Kidney (tissue), 22 donors: ENCODE measurements at places on chromosomes 12 and 14. TPM values are rescaled to one million over a fixed set of nuclear protein-coding genes. Genes with fewer than 3 reads are reported as not detected.
A peak's percentile ranks its signal among the peaks of the same experiment; 100 is the strongest.

GRCh38 chr12:128916425-128916824 lies 63.1 kb downstream of the GLT1D1 start:
- DNase-seq, result no peak

DNA sequence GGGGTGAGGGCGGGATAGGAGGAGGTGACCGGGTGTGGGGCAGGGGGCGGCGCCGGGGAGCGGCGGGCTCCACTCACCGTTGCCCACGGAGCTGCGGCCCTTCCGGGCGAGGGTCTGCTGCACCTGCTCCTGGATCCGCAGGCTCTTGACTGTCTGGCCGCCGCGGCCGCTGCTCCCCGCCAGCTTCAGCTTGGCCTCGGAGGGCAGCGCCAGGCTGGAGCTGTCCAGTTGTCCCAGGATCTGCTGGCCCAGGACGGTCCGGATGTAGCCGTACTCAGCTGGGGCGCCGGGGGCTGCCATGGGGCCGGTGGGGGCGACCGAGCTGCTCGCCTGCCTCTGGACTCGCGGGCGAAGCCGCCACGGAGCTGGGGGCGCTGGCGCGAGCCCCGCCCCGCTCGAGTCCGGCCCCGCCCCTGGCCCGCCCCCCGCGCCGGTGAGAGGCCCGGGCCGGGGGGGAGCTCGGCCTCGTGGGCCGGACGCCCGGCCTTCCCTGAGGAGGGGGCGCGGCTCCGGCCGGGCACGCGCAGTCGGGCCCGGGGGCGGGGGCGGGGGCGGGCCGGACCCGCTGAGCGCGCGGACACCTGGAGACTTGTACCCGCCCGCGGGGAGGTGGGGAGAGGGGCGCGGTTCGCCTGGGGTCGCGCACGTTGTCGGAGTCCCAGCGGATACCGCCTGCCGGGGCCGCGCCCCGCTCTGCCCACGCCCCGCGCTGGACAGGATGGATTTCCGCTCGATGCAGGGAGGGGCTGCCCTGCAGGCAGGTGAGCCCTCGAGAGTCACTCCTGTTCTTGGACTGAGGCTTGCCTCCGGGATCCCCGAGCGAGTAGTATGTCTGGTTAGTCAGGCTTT lies at the start of gene PKP2:
Gene PKP2 (minus strand): TSS at position 346 of the 849 bp plus-strand sequence. CDS start 46 bp downstream, at position 300.
- peak; percentile 94 for DNase-seq

RNU6-8 gene
- not detected for polyA plus RNA-seq

DNA sequence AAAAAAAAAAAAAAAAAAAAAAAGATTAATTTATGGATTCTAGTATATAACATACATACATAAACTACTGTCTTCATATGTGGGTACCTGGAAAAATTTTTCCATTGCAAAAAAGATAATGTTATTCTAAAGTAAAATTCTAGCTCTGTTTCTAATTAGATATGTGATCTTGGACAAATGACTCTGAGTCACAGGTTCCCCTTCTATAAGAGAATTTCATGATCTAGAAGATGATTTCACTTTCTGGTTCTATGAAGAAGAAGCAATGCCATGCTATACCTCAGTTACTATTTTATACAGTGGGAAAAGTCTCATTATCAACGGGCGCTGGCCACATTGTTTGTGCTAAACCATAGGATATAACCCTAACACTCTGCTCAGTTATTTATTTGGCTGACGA lies 351.3 kb downstream of the ZFP36L1 start:
- no peak for DNase-seq

DNA sequence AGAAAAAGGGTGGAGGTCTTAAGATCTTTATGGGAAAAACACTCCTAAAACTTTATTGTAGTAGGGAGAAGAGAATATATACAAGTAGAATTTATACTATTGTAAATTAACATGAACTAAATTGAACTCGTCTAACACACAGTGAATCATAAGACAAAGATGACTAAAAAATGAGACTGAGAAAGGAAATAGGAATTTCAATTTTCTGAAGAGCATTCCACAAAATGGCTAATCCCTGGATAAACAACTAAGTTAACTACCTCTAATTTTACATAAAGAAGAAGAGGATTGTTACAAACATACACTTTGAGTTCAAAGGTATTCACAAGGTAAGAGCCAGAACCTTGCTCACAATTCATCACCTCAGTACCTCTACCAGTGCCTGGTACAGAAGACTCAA lies 2.0 kb downstream of the MAP4K5 start:
- no peak for DNase-seq

LBHD2 gene
- polyA plus RNA-seq, result 0.82 TPM

DNA sequence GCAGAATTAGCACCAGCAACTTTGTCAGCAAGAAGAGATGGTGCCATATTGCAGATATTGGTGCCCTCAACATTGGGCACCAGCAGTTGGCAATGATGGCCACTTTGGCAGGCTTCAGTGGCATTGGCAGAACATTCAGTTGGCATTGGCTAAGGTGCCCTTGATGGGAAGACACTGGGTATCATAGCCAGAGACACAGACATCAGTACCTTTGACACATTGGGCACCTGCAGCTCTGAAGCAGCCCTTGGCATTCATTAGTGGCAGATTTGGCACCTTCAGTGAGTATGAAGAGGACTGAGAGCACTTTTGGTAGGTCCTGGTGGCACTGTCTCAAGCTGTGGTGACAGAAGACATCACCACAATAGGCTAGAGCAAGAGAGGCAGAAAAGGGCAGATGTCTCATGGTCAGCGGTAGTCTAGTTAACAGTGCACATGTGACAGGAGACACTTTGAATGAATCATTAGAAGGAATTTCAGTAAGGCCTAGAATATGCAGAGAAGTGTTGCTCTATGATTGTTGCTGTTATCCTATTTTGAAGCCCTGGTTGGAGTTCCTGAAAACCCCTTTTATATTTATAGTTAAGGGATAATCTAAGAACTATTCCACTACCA lies 422.2 kb downstream of the APAF1 start:
- DNase-seq, result no peak

GRCh38 chr14:97891515-97891914 lies 1094.3 kb downstream of the VRK1 start:
- DNase-seq, result no peak

- DNase-seq, result peak; percentile 83
Measured at GRCh38 chr12:106096376-106096775, 42.4 kb downstream of the NUAK1 start.

DNA sequence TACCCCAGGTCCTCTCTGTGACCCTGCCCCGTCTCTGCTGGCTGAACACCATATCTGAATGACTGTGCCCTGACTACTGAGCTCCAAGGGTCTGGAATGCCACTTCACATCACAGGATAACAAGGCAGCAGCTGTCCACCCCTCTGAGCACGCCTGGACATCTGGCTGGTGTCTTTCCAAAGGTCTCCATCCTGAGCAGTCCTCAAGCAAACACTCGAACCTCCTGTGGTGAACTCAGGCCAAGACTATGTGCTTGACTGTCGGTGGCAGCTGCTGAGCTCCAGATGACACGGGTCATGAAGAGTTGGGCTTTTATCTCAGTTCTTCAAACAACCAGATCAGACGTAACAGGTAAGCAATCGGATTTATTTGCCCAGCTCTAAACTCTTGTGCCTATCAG lies 117.2 kb upstream of the BCL2L14 start:
- no peak for DNase-seq

GRCh38 chr14:86124328-86124727 lies 594.4 kb downstream of the FLRT2 start:
- no peak for DNase-seq

DNA sequence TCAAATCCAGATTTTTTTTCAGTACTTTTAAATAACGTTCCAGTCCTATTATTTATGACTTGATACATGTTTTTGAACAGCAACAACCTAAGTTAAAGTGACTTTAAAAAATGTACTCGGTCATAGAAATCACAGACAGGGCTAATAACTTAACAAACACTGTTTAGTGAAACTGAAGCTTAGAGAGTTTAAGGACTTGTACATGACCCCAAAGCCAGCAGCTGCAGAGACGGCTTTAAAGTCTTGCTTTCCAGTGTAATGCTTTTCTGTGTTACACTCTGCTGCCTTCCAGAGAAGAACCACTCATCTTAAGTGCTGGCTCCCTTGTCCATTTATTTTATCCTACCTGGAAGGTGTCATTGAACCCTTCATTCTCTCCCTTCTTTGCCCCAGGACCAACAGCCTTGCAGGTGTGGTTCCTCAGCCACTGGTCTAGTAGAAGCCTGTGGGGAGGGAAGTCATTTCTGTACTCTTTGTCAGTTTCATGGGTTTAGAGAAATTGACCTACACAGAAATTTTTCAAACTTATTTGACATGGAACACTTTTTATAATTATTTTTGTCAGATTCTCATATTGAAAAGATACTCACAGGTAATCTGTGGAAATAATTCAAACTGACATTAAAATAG lies 60.9 kb downstream of the NAV3 start:
- DNase-seq, result peak; percentile 11

SLC16A7 gene
- polyA plus RNA-seq, result 6.4 TPM

DNA sequence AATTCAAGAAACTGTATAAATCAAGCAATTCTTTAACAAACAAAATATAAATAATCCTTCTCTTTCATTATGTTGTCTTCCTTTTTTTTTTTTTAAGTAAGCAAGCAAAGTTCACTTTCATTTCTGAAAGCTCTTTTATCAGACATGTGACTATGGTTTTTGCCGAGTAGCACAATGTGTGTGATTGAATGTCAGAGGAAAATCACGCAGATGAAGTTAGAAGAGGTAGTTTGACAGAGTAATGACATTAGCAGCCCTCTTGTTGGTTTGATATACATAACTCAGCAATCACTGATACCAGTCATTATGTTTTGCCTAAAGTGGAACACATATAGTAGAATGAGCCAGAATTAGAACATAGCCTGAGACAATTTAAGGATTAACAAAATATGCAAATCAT lies 19.0 kb downstream of the ALX1 start:
- DNase-seq, result no peak

GRCh38 chr14:97695456-97695981 lies 898.3 kb downstream of the VRK1 start:
- DNase-seq, result no peak

TRIM9 gene
- 0.67 TPM for polyA plus RNA-seq

- no peak for DNase-seq
Measured at GRCh38 chr14:53156238-53156637, 3.1 kb upstream of the DDHD1 start.

DNA sequence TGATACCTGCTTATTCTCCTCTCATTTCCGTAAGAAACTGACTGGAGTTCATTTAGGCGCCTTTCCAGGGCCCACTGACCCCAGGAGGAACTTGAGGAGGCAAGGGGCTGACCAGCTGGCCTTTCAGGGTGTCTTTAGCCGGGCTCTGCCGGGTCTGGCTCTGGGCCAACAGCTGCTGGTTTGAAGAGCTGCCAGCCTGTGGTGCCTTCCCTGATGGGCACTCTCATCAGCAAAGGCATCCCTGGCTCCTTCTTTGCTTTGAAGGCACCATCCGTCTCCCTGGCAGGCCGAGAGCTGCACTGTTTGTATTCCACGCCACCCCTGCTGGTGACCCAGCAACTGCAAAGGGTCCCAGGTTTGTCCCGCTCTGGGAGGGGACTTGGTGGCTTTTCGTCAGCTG lies 42.0 kb downstream of the IQSEC3 start:
- no peak for DNase-seq

WIF1 gene
- not detected for polyA plus RNA-seq

KRT85 gene
- polyA plus RNA-seq, result 0.58 TPM

GRCh38 chr12:50747817-50748216 lies 16.1 kb upstream of the ATF1 start:
- DNase-seq, result no peak

DNA sequence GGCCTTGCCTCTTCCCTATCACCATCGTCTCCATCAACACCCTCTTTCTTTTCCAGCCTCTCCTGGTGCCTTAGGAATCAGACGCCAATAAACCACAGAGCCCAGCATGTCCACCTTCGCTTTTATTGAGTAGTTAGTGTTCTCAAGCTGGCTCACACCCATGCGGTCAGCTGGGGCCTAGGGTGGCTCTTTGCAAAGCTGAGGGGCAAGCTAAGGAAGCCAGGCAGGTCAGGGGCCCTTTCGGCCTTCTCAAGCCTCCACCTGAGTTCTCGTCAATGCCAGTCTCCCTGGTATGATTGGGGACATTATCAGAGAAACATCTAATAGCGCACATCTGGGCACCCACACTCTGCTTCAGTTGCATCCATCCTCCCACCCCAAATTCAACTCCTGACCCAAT lies 737 bp upstream of the TEX52 start:
- DNase-seq, result no peak

POTEM gene
- polyA plus RNA-seq, result not detected

GRCh38 chr12:116165036-116165425 lies 112.5 kb downstream of the MED13L start:
- DNase-seq, result no peak

RNASE3 gene
- not detected for polyA plus RNA-seq

DNA sequence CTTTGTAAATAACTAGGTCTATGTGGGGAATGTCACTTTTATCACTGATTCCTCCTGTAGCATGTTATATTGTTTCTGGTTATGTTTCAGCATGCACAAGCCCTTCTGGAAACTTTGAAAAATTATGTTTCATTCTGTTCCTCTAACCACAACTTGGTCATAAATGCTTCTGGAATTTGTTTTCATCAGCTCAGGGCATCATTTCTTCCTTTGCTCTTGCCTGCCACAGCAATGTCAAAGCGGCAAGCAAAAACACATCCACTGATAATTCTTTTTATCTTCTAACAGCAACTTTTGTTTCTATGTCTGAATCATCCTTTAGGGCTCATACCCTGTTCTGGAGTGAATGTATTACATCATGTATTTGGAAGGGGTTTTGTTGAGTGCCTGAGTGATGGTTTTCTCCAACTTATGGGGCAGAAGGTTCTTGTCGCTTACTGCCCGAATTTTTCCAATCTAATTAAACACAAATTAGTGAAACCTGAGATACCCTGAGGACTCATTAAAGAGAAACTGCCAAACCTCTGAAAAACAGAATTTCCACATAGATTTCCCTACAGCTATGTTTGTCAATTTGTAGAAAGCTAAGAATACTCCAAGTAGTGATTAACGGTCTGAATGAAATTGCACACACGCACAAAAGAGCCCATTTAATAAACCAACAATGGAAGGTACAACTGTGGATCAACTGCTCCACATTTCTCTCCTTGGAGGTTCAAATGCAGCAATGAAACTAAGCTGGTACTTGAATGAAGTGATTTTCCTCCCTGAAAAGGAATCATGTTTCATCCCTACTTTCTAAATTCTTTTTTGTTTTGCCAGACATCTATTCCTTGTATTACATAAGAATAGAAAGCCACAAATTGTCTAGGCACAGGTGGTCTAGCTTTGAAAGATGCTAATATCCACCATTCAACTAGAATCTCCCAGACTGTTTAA lies 173.5 kb upstream of the KRR1 start:
- DNase-seq, result no peak

- no peak for DNase-seq
Measured at GRCh38 chr12:59734371-59734770, 138.5 kb downstream of the SLC16A7 start.

DNA sequence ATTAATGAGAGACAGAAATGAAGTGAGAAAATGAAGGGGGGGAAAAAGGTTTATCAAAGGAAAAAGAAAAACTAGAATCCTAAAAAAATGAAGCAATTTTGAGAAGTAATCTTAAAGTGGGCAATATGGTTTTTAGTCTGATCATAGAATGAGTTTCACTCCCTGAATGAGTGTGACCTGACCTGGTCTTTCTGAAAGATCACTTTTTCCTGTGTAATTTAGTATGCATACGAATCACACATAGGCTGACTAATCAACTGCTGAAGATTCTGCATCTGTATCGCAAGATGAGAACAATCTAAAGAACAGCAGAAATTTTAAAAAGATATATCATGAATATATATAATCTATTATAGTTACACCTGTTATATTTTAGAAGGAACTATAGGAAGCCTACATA lies 11.3 kb downstream of the GNPTAB start:
- no peak for DNase-seq

GRCh38 chr12:70040141-70040540 lies 203.1 kb upstream of the CNOT2 start:
- no peak for DNase-seq

GRCh38 chr12:14153803-14154202 lies 172.4 kb upstream of the GRIN2B start:
- DNase-seq, result no peak
